Activated CD8-positive, alpha-beta memory T cell treated with anti-CD3 and anti-CD28 coated beads for 48 hours (primary cell): ENCODE measurements at places on chromosomes 16 and 17.

- no peak for DNase-seq
Observed at GRCh38 chr16:78368121-78369102, 269.0 kb downstream of the WWOX start.

GRCh38 chr16:14485121-14485551 is 144.9 kb downstream of the PARN start:
- no peak for DNase-seq

DNA sequence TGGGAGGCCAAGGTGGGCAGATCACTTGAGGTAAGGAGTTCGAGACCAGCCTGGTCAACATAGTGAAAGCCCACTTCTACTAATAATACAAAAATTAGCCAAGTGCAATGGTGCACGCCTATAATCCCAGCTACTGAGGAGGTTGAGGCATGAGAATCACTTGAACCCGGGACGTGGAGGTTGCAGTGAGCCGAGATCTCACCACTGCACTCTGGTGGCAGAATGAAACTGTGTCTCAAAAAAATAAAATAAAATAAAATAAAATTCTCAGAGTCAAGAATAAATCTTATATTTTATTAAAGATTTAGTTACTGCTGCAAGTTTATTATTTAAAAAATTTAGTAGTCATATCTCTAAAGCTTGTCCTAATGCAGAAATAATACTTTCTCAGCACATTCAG is 29.7 kb downstream of the ARL4D start:
- no peak for DNase-seq

GRCh38 chr16:12672986-12673385 is 130.7 kb downstream of the CPPED1 start:
- no peak for DNase-seq

DNA sequence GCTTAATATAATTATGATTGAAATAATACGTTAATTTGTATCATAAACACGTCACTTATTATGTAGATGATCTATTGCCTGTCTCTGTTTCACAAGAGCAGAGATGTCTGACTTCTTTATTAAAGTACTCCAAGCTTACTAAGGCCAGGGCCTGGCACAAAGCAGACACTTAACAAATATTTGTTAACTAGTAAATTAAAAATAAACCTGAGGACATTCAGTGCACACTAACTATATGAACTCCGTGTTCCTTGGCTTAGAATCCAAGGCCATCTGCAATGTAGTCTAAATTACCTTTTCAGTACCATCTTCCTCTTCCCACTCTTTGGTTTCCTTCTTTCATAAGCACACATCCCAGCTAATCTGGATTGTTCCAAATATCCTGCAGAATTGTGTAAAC is 210.8 kb upstream of the SOX9 start:
- no peak for DNase-seq

- no peak for DNase-seq
Observed at GRCh38 chr16:47045023-47045422, 71.5 kb upstream of the DNAJA2 start.

DNA sequence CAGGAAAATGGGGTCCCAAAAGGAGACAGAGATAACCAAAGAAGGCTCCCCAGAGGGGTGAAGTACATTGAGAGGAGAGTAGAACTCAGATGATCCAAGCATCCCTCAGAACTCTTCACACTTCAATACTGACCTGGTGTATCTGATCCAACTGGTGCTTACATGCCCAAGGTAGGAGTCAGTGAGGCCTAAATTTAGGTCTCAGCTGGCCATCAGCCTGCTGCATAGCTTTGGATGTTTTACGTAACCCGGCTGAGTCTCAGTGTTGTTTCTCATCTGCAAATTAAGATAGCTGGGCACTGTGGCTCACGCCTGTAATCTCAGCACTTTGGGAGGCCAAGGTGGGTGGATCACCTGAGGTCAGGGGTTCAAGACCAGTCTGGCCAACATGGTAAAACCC is 11.6 kb upstream of the GOSR2 start:
- no peak for DNase-seq

- no peak for DNase-seq
Observed at GRCh38 chr17:1470071-1470754, 14.2 kb upstream of the CRK start.

DNA sequence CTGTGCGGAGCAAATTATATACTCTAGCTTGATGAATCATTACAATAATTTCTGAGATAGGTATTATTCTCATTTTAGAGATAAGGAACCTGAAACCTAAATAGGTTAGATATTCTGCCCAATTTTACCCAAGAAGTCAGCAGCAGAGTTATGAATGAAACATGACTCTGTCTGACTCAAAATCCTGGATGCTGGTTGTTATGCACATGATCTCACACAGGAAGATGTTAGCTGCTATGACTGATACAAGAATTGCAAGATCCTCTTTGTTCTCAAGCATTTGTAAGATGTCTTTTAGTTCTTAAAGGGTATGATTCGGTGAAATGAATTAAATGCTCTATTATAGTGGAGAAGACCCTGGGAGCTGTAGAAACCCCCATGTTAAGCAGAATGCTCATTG is 447.8 kb downstream of the KIF2B start:
- no peak for DNase-seq

DNA sequence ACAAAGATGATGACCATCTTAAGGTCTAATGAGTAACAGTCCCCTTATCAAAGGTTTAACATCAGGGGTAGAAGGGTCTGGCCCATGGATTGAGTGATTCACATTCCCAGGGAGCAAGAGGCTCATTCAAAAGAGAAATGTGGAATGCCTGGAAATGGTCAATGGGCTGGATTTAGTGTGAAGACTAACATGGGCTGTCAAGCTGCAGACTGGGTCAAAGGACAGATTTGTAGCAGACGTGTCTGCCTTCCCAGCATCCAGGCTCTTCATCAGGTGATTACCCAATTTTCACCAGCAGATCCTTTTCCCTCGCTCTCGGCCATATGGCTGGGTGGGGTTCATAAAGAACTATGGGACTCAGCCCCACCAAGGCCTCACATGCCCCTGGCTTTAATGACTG is 26.8 kb downstream of the DCUN1D3 start:
- no peak for DNase-seq

GRCh38 chr17:17156107-17156506 is 50.0 kb downstream of the PLD6 start:
- no peak for DNase-seq
